ENCODE measurements at places on chromosomes 11 and 22.

DNA sequence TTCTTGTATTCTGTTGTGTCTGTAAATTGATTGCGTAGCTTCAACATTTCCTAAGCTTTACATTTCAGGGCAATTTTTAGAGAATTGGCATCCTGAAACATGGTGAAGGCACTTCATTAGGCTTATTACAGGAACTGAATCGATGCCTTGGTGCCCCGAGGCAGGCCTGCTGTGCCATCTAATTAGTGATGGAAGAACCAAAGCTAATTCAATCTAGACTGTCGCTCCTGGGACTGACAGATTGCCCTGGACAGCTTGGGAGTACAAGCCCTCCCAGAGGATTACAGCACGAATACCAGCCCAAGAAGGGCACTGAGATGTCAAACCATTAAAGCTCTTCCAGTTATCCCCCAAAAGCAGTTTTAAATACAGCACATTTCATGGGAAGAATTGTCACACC, 243.2 kb upstream of the ZC3H12C start:
- DNase-seq, result no peak

GRCh38 chr11:58134151-58134550, 8.8 kb upstream of the OR9I1 start:
- no peak for DNase-seq

DNA sequence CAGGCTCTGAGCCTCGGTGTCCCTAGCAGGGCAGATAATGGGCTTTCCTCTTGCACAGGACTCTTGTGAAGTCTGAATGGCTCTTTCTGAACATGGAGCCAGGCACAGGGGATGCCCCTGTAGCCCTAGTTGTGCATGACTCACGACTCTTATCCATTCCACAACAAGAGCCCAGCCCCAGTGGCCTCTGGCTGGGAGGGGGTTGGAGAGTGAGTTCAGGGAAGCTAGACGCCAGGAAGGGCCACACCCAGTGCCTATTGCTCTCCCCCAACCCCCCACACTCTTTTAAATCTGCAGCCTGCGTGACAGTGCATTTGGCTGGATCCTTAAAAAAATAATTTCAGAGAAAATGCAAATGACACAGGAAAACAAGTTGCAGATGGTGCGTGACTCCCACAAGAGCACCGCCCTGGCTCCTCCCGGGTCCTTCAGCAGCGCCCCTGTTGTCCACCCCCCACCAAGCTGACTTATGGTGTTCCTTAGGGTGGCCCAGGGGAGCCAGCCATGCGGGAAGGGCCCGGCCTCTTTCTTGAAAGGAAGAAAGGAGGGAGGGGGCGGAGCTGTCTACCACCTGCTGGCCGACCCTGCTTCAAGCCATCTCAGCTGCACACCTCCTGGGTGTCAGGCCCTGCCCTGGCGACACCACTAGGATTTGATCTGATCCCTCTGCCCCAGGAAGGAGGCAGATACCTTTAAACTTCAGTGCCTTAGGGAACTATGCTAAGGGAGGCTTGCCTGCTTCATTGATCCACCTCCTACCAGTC, 74.7 kb downstream of the MN1 start:
- no peak for DNase-seq

GRCh38 chr11:114314096-114314495, 17.9 kb downstream of the NNMT start:
- no peak for DNase-seq
